ENCODE measurements at places on chromosomes 2 and 18.

GRCh38 chr2:181304011-181304844 is 153.0 kb upstream of the ITGA4 start:
- no peak for DNase-seq

DNA sequence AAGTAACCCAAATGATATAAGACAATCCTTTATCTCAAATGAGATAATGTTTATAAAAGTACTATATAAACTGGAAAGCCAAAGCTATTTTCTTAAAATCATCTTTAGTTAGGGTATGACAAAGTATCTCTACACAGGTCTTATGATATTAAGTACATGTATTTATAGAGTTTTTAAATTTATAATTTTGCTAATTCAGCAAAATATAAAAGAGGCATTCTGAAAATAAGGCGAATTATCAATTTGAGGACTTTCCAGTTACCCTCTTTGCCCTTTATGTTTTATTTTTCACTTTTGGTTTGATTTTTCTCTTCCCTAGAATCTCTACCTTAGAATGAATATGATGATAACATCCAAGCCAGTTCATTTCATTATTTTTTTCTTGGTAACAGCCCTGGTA is 115.2 kb downstream of the ZNF521 start:
- DNase-seq: no peak

- no peak for DNase-seq
Measured at GRCh38 chr2:167957662-167958061, 289.7 kb downstream of the STK39 start.

GRCh38 chr2:33839791-33840190 is 240.7 kb upstream of the FAM98A start:
- no peak for DNase-seq

GRCh38 chr2:97732436-97733340 is 19.3 kb downstream of the ZAP70 start:
- DNase-seq: no peak

GRCh38 chr2:81235601-81236000 is 931.0 kb upstream of the LRRTM1 start:
- no peak for DNase-seq

- DNase-seq: no peak
Measured at GRCh38 chr18:713135-713490, 683 bp upstream of the ENOSF1 start.

GRCh38 chr2:222993920-222994650 is 57.9 kb upstream of the KCNE4 start:
- DNase-seq: peak; percentile 84

Data from BE2C (cell line).